ENCODE measurements at places on chromosomes 7 and 10. TPM values are rescaled to one million over a fixed set of nuclear protein-coding genes. Genes with fewer than 3 reads are reported as not detected.

The CLRN3 gene
- total RNA-seq: not detected

The POP7 gene
- 33.3 TPM for total RNA-seq

The TLX1 gene
- total RNA-seq: not detected

The POLL gene
- 38.0 TPM for total RNA-seq

The DLG5 gene
- total RNA-seq: 6.5 TPM

The TAS2R41 gene
- not detected for total RNA-seq

The OPN1SW gene
- total RNA-seq: not detected

The GLI3 gene
- total RNA-seq: 0.29 TPM

The SGCE gene
- total RNA-seq: 1.9 TPM

The UPK3BL1 gene
- total RNA-seq: 58.8 TPM

The UPK3BL2 gene
- 24.8 TPM for total RNA-seq

The CD36 gene
- total RNA-seq: 0.21 TPM

The EZH2 gene
- 95.9 TPM for total RNA-seq

The NOM1 gene
- total RNA-seq: 37.5 TPM

The TMEM196 gene
- not detected for total RNA-seq

The ZNF503 gene
- 1.3 TPM for total RNA-seq

The SORCS1 gene
- total RNA-seq: not detected

The COL1A2 gene
- 0.56 TPM for total RNA-seq

The SLC26A4 gene
- 18.3 TPM for total RNA-seq

The NPFFR1 gene
- total RNA-seq: 0.02 TPM

The HGF gene
- total RNA-seq: not detected

The NOS3 gene
- total RNA-seq: 8.1 TPM

The AGAP5 gene
- 9.8 TPM for total RNA-seq

The PTEN gene
- 64.9 TPM for total RNA-seq

The CHRM2 gene
- not detected for total RNA-seq

The HHEX gene
- total RNA-seq: 0.34 TPM

The C10orf143 gene
- total RNA-seq: 12.0 TPM

The IKZF1 gene
- 427 TPM for total RNA-seq

The KNDC1 gene
- total RNA-seq: 0.28 TPM

The GPC2 gene
- total RNA-seq: 9.7 TPM

The ACBD7 gene
- 2.5 TPM for total RNA-seq

The TMEM26 gene
- not detected for total RNA-seq

The BMPER gene
- total RNA-seq: not detected

The ZNF239 gene
- total RNA-seq: 2.6 TPM

The TMEM213 gene
- total RNA-seq: not detected

The RHOBTB1 gene
- total RNA-seq: 0.77 TPM

The SPAM1 gene
- not detected for total RNA-seq

The HOXA5 gene
- 0.14 TPM for total RNA-seq
